RKO (cell line): ENCODE measurements at places on chromosomes 6 and 20.

DNA sequence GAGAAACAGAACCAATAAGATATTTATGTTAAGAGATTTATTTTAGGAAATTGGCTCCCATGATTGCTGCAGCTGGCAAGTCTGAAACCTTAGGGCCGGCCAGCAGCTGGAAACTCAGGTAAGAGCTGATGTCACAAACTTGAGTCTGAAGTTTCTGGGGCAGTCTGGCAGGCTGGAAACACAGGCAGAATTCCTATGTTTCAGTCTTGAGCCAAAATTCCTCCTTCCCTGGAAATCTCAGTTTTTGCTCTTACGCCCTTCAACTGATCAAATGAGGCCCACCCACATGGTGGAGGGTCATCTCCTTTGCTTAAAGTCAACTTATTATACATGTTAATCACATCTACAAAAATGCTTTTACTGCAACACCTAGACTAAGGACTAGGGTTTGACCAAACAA lies 184.1 kb downstream of the SOD2 start:
- DNase-seq, result no peak

DNA sequence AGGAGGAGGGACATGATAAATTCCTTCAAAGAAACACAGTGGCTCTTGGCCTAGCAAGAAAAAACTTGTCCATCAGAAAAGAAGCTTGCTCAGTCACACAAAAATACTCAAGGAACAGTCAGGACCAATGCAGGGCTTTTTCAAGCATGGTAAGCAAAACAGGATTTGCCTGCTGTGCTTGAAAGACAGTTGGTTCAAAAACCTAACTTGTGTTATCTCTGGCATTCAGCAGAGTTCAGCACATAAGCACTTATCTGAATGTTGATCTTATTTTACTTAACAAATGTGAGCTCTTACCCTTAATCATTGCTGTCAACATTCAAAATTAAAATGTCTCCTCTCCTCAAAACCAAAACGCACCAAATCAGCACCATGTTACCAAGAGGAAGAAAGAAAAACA lies 38.3 kb downstream of the ATG5 start:
- no peak for DNase-seq

- no peak for DNase-seq
Measured at GRCh38 chr6:91428953-91429560, 842.2 kb upstream of the MAP3K7 start.

- no peak for DNase-seq
Measured at GRCh38 chr6:92169506-92169905, 1249.9 kb downstream of the EPHA7 start.

DNA sequence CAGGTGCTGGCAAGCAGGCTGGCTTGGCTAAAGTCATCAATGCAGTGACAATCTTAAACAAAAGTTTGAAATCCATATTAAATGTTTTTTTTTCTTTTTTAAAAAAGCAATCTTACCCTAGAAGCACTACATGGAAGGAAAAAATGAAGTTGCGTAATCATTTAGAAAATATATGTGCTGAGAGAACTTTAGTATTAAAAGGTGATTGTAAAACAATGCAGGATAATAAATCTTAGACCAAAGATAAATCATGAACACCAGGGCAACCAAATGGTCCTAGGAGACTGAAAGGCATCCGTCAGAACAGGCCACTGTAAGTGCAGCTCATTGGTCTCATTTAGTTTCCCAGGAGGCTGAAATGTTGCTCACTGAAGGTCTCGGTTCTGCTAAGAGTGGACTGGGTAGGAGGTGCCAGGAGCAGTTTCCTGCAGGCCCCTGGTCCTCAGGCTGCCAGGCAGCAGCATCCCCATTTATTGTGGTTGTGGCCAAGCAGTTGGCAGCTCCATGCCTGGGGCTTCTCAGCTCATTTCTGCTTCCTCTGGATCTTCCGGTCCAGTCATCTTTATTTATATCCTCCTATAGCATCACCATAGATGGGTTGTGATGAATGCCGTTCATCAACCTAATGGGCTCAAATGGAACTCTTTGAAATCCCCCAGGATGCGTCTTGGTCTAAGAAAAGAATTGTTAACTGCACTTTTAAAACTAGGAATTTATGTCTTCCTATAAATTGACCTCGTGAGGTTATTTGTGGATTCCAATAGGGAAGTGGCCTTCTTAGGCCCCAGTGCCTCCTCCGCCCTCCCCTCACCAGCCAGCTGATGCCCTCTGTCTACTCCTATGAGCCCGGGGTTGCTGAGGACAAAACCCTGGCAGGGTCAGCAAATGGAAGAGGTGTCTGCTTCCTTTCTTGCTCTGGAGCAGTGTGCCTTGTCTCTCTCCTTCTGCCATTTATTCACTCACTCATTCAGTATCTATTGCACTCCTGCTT lies 269.0 kb downstream of the UST start:
- DNase-seq, result no peak
